ENCODE measurements at places on chromosomes 4 and X. TPM values are rescaled to one million over a fixed set of nuclear protein-coding genes. Genes with fewer than 3 reads are reported as not detected.
A peak's percentile ranks its signal among the peaks of the same experiment; 100 is the strongest.

CCDC158 gene
- total RNA-seq = not detected

DGKQ gene
- 17.4 TPM for total RNA-seq

DNA sequence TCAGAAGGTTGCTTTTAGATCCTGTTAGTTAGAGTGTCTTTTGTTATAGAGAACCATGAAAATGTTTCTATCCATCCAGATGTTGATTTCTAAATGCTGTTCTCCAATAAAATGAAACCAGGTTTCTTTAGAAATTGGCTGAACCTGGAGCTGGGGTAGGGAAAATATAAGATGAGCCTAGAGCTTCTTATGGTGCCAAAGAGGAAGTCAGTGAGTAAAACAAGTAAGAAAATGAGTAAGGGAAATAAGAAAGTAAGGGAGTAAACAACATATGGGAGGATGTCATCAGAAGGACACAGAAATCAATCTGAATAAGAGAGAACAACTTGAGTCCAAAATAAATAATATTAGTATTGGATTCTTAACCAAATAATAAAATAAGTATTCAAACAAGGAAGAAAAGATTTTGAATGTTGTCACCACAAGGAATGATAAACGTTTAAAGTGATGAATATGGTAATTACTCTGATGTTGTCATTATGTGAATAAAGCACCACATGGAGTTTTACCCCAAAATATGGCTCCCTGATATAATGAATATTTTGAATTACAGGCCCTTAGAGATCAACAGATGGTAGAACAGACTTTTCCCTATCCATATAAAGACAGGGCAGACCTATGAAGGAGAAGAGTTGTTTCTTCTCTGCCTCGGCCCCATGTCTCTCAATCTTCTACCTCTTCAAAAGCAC is 506.1 kb downstream of the IL15 start:
- H3K27ac ChIP-seq = no peak overlapping the region
- no peaks in the 10 kb centered on the region for H3K27me3 ChIP-seq
- no peaks in the 10 kb centered on the region for H3K36me3 ChIP-seq
- no peak overlapping the region for H3K4me3 ChIP-seq

GRCh38 chr4:53484911-53485657 is 106.2 kb downstream of the LNX1 start:
- no peaks in the 10 kb centered on the region for H3K36me3 ChIP-seq
- no peak overlapping the region for H3K4me3 ChIP-seq
- no peak for DNase-seq
- H3K27me3 ChIP-seq = no peaks in the 10 kb centered on the region

- no peaks in the 10 kb centered on the region for H3K4me1 ChIP-seq
- H3K4me3 ChIP-seq = no peak overlapping the region
- no peak for DNase-seq
- H3K36me3 ChIP-seq = no peaks in the 10 kb centered on the region
- no peaks in the 10 kb centered on the region for H3K27me3 ChIP-seq
These were observed 1382.0 kb downstream of the FAM133A start for GRCh38 chrX:95055991-95056390.

DNA sequence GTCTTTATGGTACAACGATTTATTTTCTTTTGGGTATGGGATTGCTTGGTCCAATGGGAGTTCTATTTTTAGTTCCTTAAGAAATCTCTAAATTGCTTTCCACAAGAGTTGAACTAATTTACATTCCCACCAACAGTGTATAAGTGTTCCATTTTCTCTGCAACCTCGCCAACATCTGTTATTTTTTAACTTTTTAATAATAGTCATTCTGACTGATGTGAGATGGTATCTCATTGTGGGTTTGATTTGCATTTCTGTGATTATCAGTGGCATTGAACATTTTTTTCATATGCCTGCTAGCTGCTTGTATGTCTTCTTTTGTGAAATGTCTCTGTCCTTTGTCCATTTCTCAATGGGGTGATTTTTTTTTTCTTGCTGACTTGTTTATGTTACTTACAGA is 42.8 kb downstream of the UCHL1 start:
- no peaks in the 10 kb centered on the region for H3K36me3 ChIP-seq
- no peak overlapping the region for H3K4me3 ChIP-seq
- H3K4me1 ChIP-seq = no peaks in the 10 kb centered on the region
- DNase-seq = no peak

GRCh38 chr4:100295792-100296191 is 105.5 kb upstream of the DDIT4L start:
- H3K36me3 ChIP-seq = no peaks in the 10 kb centered on the region
- no peaks in the 10 kb centered on the region for H3K27me3 ChIP-seq
- no peaks in the 10 kb centered on the region for H3K4me1 ChIP-seq
- no peak overlapping the region for H3K27ac ChIP-seq
- DNase-seq = no peak

- no peaks in the 10 kb centered on the region for H3K27me3 ChIP-seq
- DNase-seq = peak; percentile 18
- no peaks in the 10 kb centered on the region for H3K4me1 ChIP-seq
- no peak overlapping the region for H3K4me3 ChIP-seq
- no peaks in the 10 kb centered on the region for H3K36me3 ChIP-seq
These were observed 127.5 kb upstream of the TLR3 start for GRCh38 chr4:185941461-185941860.

Data from hepatocyte (in vitro differentiated cells).